ENCODE measurements at places on chromosomes 7 and 10.
A peak's percentile ranks its signal among the peaks of the same experiment; 100 is the strongest.

GRCh38 chr10:124384172-124384571 lies 34.6 kb downstream of the OAT start:
- no peak for DNase-seq

- no peak for DNase-seq
These were observed 79.2 kb downstream of the RBM20 start for GRCh38 chr10:110723224-110723891.

GRCh38 chr7:24392774-24393173 lies 108.8 kb downstream of the NPY start:
- DNase-seq = no peak

DNA sequence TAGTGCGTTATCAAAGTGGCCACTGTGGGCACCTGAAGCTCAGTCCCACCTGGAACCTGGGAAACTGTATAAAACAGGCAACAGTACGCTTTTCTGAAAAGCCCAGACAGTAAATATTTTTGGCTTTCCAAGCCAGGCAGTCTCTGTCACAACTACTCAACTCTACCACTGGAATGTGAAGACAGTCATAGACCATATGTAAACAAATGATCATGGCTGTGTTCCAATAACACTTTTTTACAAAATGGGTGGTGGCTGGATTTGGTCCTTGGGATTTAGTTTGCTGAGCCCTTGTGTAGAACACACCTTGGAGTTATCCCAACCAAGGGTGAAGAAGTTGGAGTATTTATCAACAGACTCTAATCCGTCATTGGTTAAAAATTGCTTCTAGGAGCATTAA lies 259.9 kb downstream of the SKIDA1 start:
- no peak for DNase-seq

DNA sequence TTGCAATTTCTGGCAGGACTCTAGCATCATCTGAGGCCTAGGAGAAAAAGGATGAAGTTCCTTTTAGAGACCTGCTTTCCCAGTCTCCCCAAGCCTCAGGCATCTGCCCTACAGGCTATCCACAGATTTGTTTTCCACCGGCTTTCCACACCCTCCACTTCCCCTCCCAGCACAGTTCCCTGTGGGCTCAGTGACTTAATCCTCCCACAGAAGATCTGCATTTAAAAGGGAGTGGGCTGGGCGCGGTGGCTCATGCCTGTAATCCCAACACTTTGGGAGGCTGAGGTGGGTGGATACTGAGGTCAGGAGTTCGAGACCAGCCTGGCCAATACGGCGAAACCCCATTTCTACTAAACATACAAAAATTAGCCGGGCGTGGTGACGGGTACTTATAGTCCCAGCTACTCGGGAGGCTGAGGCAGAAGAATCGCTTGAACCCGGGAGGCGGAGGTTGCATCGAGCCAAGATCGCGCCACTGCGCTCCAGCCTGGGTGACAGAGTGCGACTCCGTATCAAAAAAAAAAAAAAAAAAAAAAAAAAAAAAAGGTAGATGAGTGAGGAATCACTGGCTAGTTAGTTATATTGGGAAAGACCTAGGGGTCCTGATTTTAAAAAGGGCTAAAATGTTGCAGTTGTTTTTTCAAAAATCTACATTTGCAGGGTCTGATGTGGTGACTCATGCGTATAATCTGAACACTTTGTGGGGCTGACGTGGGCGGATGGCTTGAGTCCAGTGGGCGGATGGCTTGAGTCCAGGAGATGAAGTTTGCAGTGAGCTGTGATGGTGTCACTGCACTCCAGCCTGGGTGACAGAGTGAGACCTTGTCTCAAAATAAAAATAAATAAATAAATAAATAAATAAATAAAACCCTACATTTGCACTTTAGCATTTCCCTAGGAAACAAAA lies 119.5 kb downstream of the BAMBI start:
- no peak for DNase-seq

- no peak for DNase-seq
These were observed 324.8 kb upstream of the GLI3 start for GRCh38 chr7:42561797-42562196.

DNA sequence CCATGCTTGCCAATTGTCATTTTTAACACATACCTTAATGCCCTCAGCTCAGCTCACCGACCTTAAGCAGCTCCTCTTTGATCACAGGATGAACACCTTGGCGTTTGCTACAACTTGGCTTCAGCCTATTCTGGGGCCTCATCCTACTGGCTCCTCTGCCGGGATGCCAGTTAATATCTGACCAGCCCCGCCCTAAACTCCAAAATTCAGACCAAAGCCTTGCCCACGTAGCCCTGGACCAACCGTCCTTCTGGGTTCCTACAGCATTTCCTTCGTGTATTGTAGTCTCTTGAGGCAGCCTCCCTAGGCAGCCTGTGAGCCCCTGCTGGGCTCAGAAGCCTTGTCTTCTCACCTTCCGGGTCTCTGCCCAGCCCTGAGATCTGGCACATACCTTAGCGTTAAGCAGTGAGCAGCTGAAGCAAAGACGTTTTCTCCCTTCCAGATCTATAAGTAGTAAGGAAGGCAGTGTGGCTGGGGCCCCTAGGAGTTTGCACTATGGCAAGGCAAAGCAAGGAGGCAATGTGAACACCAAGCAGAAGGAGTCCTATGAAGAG lies 836 bp downstream of the ENO4 start:
- DNase-seq = no peak

DNA sequence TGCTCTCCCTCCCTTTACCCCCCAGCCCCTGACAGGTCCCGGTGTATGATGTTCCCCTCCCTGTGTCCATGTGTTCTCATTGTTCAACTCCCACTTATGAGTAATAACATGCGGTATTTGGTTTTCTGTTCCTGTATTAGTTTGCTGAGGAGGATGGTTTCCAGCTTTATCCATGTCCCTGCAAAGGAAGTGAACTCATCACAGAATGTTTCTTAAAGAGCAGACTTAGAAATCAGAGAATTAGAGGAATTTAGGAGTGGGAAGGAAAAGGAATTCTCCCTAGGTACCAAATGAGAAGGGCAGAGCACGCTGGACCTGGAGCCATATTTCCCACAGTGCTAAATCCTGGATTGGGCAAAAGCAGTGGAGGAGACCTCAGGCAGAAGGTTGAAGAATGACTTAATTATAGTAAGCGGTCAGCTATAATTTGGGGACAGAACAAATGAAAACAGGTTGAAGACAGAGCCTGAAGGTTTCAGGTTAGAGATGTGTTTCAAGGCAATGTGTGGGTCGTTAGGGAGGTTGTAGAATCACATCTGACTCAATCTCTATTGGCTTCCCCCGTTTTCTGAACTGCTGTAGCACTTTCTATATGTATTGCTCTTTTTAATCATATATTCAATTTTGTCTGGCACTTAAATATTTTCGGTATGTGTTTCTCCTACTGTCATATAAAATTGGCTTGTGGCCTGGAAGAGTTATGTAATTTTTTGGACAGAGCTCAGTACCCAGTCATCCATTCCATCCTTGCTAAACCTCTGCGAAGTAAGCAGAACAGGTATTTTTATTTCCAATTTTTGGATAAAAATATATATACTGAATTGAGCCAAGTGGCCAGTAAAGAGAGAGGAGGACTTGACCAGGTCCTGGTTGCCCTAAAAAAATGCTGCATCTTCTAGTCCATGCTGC lies 210.5 kb upstream of the KLF6 start:
- DNase-seq = no peak

DNA sequence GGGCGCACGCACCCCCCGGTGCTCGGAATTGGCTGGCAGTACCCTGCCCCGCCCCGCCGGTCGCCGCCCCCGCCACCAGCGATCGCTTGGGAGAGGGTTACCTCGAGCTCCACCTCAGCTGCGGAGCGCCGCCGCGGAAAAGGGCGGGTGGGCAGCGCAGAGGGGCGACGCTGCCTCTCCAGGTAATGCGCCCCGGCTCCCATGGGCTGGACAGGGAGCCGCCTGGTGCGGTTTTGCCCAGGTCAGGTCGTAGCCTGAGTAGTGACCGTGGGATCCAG lies 1.3 kb downstream of the PFKFB3 start:
- DNase-seq = peak; percentile 20

DNA sequence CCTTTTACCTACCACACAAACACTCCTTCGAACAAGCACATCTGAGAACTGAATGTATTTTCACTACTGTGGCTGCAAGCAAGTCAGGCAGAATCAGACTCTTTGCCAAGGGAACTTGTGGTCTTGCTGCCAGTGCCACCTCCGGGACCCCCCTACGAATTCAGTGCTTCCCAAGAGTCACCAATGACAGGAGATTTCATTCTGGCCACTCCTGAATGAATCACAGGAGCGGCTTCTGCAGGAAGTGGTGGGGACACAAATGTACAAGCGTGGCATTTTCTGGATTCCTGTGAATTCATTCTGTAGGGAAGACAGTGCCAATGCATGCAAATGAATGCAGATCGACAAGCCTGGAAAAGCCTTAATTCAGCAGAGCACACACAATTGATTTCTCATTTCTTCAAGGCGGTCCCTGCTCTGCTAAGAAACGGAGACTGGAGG lies 161.2 kb downstream of the CAMK1D start:
- no peak for DNase-seq

GRCh38 chr7:4010061-4010605 lies 672.0 kb upstream of the FOXK1 start:
- DNase-seq = no peak

GRCh38 chr7:30543813-30544525 lies 39.3 kb upstream of the GGCT start:
- DNase-seq = no peak

DNA sequence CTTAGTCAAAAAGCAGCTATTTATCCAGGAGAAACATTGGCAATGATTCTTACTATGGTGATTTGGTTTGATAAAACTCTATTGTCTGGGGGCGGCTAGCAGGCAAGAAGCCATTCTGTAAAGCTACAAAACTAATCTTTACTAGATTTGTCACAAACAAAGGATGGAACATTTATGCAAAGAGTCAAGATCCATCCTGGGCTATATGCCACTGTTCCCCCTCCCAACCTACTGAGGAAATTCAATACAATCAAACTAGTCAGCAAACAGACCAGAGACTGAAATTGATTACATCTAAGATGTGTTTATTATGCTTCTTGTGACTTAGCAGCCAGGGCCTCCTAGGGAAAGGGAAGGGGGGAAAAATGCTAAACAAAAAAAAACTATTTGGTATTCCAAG lies 397.6 kb downstream of the GPAM start:
- DNase-seq = no peak

All from stimulated activated CD8-positive, alpha-beta memory T cell treated with anti-CD3 and anti-CD28 coated beads, Interleukin-4, amount 100 ng/mL, for 4 hours (primary cell).